ENCODE measurements at places on chromosomes 2 and 18. TPM values are rescaled to one million over a fixed set of nuclear protein-coding genes. Genes with fewer than 3 reads are reported as not detected.

The IL1F10 gene
- total RNA-seq = not detected

The XDH gene
- 1.1 TPM for total RNA-seq

The SLC5A7 gene
- not detected for total RNA-seq

The NOP58 gene
- total RNA-seq = 116 TPM

The ODC1 gene
- 170 TPM for total RNA-seq

The SERPINB13 gene
- not detected for total RNA-seq

The GALNT3 gene
- total RNA-seq = not detected

The GAL3ST2 gene
- total RNA-seq = 0.13 TPM

The DSC2 gene
- 0.65 TPM for total RNA-seq

The MOCOS gene
- 4.4 TPM for total RNA-seq

The OTOS gene
- total RNA-seq = not detected

The IL36A gene
- not detected for total RNA-seq

The FAP gene
- total RNA-seq = not detected

The ARHGAP25 gene
- total RNA-seq = 0.16 TPM

The TMEM247 gene
- not detected for total RNA-seq

The HOXD4 gene
- 0.27 TPM for total RNA-seq

The RPL37A gene
- total RNA-seq = 5,418 TPM

The AP1S3 gene
- 26.3 TPM for total RNA-seq

The TTR gene
- total RNA-seq = not detected

The RESP18 gene
- not detected for total RNA-seq

The NPHP1 gene
- total RNA-seq = 9.2 TPM

The SSB gene
- total RNA-seq = 149 TPM

The IL36G gene
- total RNA-seq = not detected

The HOXD11 gene
- total RNA-seq = 7.0 TPM

The POTEI gene
- total RNA-seq = not detected

The ERFE gene
- 6.7 TPM for total RNA-seq

The LHCGR gene
- total RNA-seq = not detected

The INO80D gene
- 1.6 TPM for total RNA-seq

The NAT8 gene
- not detected for total RNA-seq

The STEAP3 gene
- 62.4 TPM for total RNA-seq

The FEV gene
- not detected for total RNA-seq

All from A549 treated with GW870086 at 1 μM for 4 hours (cell line).